ENCODE measurements at places on chromosomes 1 and 21.

- DNase-seq: no peak
These were observed 281.6 kb downstream of the TPR start for GRCh38 chr1:186093437-186093836.

GRCh38 chr21:45482899-45483821 lies 59.1 kb downstream of the SLC19A1 start:
- no peak for DNase-seq

DNA sequence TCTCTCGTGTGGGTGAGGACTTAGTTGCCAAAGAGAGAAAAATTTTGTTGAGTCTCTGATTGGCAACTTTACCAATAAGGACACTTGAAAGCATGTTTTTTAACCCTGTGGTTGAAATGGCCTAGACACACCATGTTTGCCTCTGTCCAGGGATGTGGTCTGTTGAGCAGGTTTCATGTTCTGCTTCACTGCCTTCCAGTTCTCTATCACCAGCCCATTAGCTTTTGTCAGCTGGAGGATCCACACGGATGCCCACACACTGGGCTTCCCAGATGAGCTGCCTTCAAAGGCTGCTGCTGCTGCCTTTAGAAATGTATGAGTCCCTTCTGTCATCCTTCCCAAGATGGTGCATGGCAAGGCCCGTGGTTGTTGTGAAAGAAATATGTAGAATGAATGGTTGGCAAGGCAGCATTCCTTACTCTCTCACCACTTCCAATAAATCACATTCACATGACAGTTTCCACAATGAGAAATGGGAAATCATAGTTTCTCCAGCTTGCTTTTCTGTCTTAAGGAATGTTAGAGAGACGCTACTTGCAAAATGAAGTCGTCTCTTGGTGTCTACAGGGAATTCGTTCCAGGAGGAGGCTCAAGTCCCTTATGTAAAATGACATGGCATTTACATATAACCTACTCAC lies 108.2 kb upstream of the SLC35F3 start:
- no peak for DNase-seq

DNA sequence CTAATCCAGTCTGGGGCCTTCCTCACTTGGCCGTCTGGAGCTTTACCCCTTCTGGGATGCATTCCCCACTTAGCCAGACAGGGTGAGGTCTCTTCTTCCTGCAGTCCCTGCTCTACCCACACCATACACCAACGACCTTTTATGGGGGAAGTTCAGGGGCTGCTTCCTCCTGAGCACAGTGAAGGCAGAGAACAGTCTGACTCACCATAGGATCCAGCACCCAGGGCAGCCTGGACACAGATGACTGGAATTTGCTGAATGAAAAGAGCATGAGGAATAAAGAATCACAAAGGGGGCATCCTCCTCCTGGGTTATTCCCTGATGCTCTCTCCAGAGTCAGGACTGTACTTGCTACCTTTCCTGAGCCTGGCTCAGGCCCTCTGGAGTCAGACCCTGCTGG lies 4.6 kb upstream of the FOXE3 start:
- DNase-seq: no peak

- DNase-seq: no peak
These were observed 262.3 kb downstream of the PTBP2 start for GRCh38 chr1:96983866-96984265.

GRCh38 chr1:212147581-212148033 lies 112.1 kb downstream of the DTL start:
- DNase-seq: no peak

DNA sequence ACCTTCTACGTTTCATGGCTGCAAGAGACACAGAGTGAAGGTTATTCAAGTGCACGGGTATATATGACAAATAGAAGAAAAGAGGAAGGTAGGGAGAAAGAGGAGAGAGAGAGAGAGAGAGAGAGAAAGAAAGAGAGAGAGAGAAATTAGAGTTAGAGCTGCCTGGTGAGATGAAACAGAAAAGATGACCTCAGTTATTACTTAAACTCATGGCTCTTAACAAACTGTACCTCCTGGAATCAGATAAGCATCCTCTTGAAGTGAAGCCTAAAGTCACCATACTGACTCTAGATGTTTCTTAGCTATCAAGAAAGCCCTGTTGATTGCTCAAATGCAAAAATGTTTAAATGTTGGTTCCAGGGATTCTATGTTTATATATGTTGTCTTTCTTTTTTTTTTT lies 597.7 kb upstream of the ZP4 start:
- no peak for DNase-seq

- no peak for DNase-seq
These were observed 10.7 kb downstream of the FOXO6 start for GRCh38 chr1:41371630-41372599.

DNA sequence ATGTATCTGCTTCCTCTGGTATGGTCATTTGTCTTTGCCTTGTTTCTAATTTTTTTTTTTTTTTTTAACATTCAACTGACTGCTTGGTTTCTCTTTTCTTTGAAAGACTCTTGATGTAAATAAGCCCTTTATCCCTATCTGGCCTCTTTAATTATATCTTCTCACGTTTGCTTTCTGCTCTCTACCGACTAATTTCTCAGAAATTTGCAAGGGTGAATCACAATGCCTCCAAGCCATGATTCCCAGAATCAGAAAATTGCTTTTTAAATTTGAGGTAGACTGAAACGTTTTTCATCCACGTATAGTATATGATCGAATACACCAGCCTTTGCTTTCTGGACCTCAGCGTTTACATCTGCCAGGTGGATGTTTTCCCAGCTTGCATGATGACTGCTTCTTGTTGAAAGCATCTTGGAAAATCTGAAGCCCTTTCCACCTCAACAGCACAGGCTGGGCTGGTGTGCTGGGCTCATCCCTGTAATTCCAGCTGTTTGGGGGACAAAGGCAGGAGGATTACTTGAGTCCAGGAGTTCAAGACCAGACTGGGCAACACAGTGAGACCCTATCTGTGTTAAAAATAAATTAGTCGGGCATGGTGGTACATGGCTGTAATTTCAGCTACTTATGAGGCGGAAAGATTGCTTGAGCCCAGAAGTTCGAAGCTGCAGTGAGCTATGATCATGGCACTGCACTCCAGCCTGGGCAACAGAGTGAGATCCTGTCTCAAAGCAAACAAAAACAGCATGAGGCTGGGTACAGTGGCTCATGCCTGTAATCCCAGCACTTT lies 35.0 kb upstream of the GPR137B start:
- DNase-seq: no peak

DNA sequence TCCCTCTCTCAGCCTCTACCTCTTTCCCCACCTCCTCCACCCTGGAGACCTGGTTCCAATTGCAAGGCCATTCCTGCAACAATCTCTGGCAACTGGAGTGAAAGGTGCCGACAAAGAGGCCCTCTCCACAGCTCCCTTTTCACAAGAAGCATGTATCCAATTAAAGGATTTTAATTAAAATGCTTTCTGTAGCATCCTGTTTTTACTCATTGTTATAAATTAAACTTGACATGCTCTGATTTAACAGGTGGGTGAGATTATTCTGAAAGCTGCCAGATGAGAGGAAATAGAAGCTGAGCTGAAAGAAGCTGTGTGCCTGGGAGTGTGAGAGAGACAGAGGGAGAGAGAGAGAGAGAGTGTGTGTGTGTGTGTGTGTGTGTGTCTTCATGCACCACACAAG lies 160.5 kb downstream of the TBX15 start:
- no peak for DNase-seq

GRCh38 chr1:155242805-155243358 lies 12.4 kb downstream of the ENTREP3 start:
- DNase-seq: no peak

- no peak for DNase-seq
These were observed 27.8 kb upstream of the CCSAP start for GRCh38 chr1:229370601-229371021.

GRCh38 chr1:97245682-97246081 lies 524.1 kb downstream of the PTBP2 start:
- no peak for DNase-seq

DNA sequence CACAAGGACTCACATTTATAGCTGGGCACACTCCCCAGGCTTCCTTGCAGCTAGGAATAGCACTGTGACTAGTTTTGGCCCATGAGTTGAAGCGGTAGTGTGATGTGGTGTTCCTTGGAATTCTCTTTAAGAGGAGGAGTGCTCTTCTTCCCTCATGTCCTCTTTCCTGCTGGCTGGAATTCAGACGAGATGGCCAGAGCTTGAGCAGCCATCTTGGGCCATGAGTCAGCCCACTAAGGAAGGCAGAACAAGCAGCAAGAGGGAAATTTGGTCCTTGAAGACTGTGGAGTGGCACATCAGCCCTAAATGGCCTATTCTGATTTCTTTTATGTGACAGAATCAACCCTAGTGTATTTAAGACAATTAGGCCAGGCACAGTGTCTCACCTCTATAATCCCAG lies 20.0 kb downstream of the HTR6 start:
- DNase-seq: no peak

DNA sequence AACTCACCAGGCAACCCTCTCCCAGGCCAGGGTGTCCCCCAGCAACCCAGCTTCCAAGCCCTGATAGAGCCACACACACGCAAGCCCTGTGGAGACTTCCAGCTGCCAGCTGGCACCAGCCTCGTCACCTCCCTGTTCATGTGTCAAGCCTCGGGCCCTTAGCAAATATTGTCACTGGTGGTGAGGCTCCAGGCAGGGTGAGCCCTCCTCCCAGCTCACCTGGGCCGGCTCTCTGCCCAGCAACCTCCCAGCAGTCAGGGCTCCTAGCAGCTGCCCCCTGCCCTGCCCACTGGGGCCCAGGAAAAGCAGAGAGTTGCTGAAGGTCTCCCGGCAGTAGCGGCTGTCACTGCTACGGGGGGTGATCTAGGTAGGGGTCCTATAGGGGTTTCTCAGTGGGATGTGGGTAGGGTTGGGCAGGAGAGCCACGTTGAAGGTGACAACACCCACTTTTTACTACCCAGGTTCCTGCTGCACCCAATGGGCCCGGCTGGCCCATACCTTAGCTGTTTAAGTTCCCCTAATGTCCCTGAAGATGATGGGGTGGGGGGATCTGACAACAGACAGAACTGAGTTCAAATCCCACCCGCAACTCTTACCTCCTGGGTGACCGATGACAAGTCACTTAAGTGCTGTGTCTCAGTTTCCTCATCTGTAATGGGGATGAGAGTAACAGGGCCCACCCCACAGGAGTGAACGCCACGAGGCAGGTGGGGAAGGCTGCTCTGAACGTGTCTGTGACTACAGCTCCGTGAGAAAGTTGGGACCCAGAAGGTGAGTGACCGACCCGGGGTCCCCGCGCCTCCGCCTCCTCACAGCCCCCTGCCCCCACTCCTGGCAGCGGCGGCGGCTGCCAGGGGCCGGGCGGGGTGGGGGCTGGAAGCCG lies 678 bp downstream of the TTC39A start:
- DNase-seq: no peak

GRCh38 chr1:162671664-162672410 lies 39.6 kb downstream of the DDR2 start:
- no peak for DNase-seq

DNA sequence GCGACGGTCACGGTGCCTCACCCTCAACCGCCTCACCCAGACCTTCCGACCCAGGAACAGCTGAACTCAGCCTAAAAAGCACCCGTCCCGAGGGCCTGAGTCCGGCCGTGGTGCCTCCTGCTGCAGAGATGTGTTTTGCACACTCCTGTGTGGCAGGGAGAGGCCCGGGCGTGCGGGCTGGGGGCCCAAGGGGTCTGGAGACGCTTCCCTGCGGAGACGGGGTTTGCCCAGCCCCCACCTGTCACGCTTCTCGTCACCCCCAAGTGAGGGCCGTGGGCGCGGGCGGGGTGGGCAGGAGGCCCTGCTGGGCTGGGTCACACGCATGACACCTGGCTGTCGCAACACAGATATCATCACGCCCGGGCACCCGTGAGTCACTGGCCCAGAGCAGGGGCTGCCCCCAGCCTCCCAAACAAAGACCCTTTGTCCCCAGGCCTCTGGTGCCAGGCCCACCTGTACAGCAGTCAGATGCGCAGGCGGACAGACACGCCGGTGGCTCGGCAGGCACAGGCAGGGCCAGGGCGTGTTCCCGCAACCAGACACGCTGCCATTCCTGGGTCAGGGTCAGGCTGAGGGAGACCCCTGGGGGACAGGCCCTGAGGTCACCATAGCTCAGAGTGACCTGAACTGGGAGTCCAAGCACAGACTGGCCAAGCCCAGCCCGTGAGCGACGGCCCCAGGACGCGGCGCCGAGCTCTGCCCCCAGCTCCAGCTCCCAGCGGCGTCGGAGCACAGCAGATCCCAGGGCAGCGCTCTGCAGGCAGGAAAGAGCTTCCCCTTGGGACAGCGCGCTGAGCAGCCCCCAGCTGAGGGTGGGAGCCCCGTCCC lies 6.1 kb downstream of the B3GALT6 start:
- no peak for DNase-seq

GRCh38 chr1:240732390-240732789 lies 120.4 kb upstream of the GREM2 start:
- no peak for DNase-seq

GRCh38 chr1:17862121-17862520 lies 107.0 kb downstream of the ACTL8 start:
- no peak for DNase-seq

GRCh38 chr1:170661646-170662411 lies 2.1 kb upstream of the PRRX1 start:
- no peak for DNase-seq

DNA sequence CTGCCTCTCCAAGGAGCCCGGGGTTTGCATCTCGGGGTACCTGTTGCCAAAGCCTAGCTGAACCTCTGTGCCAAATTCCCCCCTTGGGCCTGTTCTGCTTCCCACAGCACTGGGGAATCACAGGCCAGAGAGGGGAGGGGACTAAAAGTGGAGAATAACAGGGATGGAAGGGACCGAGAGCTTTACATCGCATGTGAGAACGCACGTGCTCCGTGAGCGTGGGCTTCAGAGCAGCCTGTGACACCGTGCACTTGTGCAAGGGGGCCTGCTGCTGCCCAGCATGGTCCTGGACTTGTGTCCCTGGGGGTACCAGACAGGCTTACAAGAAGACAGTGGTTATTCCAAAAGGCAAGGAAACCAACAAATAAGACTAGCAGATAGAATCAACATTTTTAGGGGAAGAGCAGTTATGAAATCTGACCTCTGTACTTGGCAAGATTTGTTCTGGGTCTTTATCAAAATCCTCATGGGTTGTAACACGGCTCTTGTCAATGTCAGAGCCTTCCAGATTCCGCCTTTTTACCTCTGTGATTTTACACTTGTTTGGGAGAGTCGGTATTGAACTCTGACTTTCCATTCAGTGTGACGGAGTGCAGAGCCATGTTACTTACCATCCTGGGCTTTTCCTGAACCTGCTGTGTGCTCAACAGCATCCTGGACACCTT lies 36.2 kb upstream of the TNFRSF1B start:
- DNase-seq: no peak

DNA sequence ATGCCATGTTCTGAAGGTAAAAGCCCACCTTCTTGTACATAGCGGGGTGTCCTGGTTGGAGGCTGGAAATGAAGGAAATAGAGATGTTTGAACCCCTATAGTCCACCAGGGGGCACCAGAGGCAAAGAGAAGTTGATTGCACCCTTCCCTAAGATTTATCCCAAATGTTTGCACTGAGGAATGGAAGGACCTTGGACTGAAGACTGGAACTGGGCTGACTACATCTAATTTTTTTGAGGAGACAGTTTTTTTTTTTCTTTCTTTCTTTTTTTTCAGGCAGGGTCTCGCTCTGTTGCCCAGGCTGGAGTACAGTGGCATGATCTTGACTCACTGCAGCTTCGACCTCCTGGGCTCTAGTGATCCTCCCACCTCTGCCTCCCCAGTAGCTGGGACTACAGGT lies 55.3 kb upstream of the EIF4G3 start:
- DNase-seq: no peak
